ENCODE measurements at places on chromosomes 6 and 20.

DNA sequence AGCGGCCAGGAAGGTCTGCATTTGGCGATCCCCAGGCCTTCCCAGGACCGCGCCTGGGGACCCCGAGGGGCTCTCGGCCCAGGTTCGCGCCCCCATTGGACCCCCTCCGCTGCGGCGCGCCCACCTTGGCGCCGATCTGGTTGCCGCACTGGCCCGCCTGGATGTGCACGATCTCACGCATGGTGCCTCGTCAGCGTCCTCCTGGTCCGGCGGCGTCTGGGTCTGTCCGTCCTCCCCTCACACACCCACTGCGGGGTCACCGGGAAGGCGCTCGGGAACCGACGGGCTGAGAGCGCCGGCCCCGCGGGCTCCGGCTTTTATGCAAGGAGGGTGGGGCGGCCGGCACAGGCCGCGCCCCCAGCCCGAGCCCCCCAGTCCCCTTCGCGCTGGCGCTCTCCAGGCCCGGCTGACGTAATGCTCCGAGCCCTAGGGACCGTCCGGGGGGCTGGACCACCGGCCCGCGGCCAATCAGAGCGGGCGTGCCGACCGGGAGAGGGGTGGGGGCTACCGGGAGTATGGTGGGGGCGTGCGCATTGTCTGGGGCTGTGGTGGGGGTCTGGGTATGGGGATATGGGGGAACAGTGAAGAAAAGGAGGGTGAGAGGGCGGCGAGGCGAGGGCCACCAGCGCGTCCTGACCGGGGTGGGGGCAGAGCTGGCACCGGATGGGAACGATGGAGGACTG is at the start of gene TUBB2B:
TUBB2B (minus strand) TSS at position 291 of the 683 bp plus-strand sequence; CDS start at position 181, 110 bp downstream.
- no peak for DNase-seq

GRCh38 chr6:37056439-37057127 is 51.1 kb downstream of the FGD2 start:
- DNase-seq, result no peak

GRCh38 chr6:12635813-12636212 is 80.8 kb upstream of the PHACTR1 start:
- DNase-seq, result no peak

DNA sequence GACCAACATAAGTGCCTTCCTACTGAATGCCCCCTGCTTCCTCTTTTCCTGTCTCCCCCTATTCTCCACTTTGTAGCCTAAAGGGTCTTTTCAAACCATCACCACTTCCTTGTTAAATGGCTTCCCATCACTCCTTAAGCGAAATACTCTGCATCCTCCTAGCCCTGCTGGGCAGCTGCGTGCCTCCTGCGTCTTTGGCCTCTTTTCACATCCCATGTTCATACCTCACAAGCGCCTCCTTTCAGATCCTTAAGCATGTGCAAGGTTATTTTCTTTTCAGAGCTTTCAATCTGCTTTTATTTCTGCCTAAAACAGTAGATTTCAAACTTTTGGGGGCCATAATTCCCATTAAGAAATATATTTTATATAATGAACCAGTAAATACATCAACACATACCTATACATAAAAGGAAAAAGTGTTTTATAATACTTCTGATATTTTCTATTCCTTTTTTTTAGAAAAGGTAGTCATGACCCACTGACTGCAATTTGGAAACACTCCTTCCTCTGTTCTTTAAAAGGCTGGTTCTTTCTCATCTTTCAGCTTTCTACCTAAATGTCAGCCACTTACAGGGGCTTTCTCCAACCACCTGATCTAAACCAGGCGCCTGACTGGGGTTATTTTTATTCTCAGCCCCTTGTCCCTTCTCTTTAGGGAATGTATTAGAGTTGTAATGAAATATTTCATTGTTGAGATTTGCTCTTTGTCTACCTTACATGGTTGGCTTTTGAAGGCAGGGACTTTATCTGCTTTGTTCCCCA is 84.1 kb downstream of the PRDM1 start:
- no peak for DNase-seq

GRCh38 chr20:13322198-13322597 is 101.1 kb downstream of the ISM1 start:
- no peak for DNase-seq

- no peak for DNase-seq
Measured at GRCh38 chr6:42104095-42104803, 38.2 kb downstream of the C6orf132 start.

DNA sequence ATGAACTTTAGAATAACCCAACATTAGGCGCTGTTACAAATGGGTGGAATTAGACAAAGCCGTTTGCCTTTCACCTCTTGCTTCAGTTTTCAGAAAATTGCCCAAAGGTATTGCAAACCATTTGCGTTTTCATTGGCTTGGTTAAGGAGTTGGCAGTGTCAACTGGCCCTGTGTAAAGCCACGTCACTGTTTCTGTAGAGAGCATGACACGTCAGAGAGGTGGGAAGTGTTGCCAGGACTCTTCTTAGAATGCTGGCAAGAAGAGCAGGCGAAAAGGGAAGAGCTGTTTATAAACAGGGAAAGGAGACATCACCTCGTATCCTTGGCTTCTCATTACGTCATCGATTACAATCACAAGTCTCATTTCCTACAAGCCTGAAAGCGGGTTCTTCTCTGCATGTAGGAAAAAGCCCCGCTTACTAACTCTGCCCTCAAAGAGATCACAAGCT is 4.2 kb upstream of the IRF4 start:
- no peak for DNase-seq

- DNase-seq, result no peak
Measured at GRCh38 chr6:130797061-130797460, 30.1 kb upstream of the SMLR1 start.

GRCh38 chr6:98142839-98143238 is 691.5 kb upstream of the POU3F2 start:
- no peak for DNase-seq

- no peak for DNase-seq
Measured at GRCh38 chr20:19277381-19277780, 64.9 kb downstream of the SLC24A3 start.

- DNase-seq, result no peak
Measured at GRCh38 chr20:18172379-18172778, 34.7 kb downstream of the KAT14 start.

- DNase-seq, result no peak
Measured at GRCh38 chr6:144478483-144478882, 193.3 kb downstream of the UTRN start.

DNA sequence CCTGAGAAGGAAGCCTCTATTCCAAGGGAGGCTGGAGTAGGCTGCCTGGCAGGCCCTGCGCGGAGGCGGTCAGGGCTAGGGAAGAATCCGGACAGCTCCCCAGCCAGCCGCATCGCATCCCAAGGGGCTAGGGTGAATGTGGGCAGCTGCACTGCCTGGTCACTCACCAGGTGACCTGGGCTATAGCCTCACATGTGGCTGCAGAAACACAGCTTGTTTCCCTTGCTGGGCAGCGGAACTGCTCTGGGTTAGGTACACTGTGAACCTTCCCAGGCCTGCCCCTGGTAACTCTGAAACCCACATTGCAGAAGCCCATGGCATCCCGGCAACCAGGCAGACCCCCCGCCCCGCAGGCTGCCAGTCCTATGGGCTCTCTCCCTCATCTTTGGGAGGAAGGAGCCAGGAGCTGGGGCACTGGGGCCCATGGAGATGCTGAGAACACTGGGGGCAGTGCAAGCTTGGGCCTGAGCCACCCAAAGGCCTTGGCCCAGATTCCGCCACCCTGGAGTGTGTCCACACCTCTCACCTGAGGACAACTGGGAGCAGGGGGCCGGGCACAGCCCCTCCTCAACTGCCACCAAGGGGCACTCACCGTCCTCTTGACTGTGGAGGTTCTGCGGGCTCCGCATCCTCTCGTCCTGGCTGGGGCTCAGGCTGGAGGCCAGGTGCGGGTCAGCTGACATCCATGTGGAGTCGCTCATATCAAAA is 111.0 kb downstream of the NOL4L start:
- no peak for DNase-seq

- DNase-seq, result no peak
Measured at GRCh38 chr20:1338096-1338495, 9.2 kb upstream of the SDCBP2 start.

- DNase-seq, result no peak
Measured at GRCh38 chr6:69643688-69644087, 153.1 kb downstream of the LMBRD1 start.

GRCh38 chr6:134406311-134406710 is 88.4 kb upstream of the SGK1 start:
- DNase-seq, result no peak

- no peak for DNase-seq
Measured at GRCh38 chr6:9252799-9253198, 817.5 kb upstream of the SLC35B3 start.

- no peak for DNase-seq
Measured at GRCh38 chr20:49633643-49634042, 65.7 kb upstream of the PTGIS start.

All from cortex of kidney (tissue), 1 donor.